ENCODE measurements at places on chromosomes 5 and 9.

DNA sequence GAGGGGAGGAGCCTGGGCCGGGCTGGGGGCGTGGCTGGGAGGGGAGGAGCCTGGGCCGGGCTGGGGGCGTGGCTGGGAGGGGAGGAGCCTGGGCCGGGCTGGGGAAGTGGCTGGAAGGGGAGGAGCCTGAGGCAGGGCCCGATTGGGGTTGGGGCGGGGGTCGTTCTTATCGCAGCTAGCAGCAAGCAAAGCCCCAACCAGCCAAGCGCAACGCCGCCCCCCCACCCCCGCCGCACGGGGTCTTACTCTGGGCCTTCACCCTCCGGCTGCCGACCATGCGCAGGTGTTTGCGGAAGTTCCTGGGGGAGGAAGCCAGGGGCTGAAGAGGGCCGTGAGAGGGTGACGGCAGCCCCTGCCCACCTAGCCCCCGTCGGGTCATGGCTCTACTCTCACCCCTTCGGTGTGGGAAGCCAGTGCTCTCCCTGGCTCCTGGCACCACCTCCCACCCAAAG lies 5.0 kb downstream of the NSMF start:
- DNase-seq: no peak

DNA sequence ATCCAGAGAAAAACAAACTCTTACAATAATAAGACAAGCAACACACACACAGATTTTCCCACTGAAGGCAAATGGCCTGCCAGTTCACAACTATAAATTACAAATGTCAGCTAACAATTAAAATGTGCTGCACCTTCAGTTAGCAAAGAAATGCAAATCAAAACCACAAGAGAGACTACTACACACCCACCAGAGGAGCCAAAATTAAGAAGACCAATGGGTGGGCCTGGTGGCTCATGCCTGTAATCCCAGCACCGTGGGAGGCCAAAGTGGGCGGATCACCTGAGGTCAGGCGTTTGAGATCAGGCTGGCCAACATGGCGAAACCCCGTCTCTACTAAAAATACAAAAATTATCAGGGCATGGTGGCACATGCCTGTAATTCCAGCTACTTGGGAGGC lies 15.1 kb upstream of the IPPK start:
- no peak for DNase-seq

- no peak for DNase-seq
These were observed 61.8 kb downstream of the PRKACG start for GRCh38 chr9:68951879-68952659.

GRCh38 chr9:15724612-15725011 lies 171.8 kb downstream of the CCDC171 start:
- DNase-seq: no peak

DNA sequence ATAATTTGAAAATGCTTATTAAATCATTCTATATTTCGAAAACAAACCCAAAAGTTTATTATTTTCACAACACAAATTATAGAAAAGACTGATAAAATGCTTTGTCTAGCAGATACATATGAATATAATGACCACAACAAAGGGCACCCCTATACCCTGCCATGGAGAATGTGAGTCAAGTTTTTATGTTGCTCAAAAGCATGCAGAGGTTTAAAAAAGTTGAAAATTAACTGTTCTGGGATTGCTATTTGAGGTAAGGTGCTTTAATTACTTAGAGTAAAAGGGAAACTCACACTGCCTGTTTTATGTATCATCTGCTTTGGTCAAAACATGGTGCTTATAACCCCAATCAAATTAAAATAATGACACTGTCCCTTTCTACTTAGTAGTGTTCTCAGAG lies 41.0 kb downstream of the MLANA start:
- DNase-seq: no peak

DNA sequence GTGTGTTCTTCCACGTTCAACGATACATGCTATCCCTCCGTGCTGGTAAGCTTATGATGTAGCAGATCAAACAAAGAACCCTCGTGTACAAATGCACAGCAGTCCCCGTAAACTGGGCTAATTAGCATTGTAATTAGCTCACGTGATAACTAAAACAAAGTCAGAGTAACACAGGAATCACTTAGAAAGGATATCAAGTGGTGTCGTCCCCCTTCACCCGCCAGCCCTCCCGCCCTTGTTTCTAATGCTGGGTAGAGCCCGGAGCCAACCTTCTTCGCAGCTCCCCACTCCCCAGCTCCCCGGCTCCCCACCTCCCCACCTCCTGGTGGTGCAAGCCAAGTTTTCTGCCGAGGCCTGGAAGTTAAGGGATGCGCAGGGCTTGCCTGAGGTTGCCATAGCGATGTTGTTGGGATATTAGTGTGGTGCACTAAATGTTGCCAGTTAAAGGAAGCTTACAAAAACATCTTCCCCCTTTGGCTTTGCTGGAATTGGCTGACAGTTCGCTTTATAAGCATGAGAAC lies 357.9 kb upstream of the CCNH start:
- no peak for DNase-seq

GRCh38 chr9:14057368-14058324 lies 256.3 kb downstream of the NFIB start:
- no peak for DNase-seq

- no peak for DNase-seq
These were observed 6.9 kb upstream of the AJM1 start for GRCh38 chr9:136835162-136835931.

DNA sequence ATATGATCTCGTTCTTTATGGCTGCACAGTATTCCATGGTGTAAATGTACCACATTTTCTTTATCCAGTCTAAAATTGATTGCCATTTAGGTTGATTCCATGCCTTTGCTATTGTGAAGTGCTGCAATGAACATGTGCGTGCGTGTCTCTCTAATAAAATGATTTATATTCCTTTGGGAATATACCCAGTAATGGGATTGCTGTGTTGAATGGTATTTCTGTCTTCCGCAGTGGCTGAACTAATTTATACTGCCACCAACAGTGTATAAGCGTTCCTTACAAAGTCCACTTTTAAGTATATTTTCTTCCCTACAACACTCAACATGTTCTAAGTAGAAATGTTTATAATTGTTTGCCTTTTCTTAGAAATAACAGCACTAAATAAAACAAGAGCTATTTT lies 521.9 kb downstream of the DTWD2 start:
- no peak for DNase-seq

GRCh38 chr9:111187376-111187775 lies 142.6 kb downstream of the OR2K2 start:
- DNase-seq: no peak

- DNase-seq: no peak
These were observed 221.7 kb downstream of the DIRAS2 start for GRCh38 chr9:90420768-90421513.

- DNase-seq: no peak
These were observed 234.0 kb downstream of the KCTD16 start for GRCh38 chr5:144404672-144405071.

GRCh38 chr9:27276193-27277030 lies 20.5 kb downstream of the EQTN start:
- no peak for DNase-seq

DNA sequence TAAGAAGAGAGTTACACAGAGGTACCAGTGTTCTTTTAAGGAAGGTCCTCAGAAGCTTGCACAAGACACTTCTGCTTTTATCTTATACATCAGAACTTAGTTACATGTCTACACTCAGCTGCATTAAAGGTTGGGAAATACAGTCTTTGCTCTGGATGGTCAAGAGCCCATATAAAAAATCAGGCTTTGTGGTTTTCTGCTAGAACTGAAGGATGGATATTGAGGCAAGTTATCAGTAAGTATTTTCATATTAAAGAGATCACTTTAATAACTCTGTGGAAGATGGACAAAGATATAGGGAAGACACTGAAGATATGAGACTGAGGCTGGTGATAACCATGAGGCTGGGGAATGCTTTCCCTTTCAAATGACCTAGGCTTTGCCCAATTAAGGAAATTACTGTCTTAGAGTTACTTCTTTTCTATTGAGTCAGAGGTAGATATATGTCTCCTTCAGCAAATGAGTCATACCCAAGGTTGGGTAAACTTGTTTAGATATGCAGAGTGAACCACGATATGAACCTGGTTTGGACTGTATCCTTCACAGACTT lies 87.0 kb upstream of the TNC start:
- DNase-seq: no peak

DNA sequence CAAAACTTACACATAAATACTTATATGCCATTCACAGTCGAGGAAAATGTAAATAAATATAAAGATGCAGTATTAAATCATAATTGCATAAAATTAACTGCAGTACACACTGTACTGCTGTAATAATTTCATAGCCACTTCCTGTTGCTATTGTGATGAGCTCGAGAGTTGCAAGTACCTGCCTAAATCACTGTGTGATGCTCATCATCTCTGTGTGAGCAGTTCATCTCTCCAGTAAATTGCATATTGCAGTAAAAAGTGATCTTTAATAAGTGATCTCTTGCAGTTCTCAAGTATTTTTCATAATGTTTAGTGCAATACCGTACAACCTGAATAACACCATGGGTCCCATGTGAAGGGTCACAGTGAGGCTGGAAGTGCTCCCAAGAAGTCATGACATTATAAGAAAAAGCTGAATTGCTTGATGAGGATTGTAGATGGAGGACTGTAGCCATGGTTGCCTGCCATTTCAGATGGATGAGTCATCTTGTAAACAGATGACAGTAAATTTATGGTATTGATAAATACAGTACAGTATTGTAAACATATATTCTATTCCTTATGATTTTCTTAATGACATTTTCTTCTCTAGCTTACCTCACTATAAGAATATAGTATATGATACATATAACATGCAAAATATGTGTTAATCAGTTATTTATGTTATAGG lies 34.9 kb downstream of the SYK start:
- no peak for DNase-seq

- no peak for DNase-seq
These were observed 87.0 kb upstream of the SPRY4 start for GRCh38 chr5:142411656-142412425.

DNA sequence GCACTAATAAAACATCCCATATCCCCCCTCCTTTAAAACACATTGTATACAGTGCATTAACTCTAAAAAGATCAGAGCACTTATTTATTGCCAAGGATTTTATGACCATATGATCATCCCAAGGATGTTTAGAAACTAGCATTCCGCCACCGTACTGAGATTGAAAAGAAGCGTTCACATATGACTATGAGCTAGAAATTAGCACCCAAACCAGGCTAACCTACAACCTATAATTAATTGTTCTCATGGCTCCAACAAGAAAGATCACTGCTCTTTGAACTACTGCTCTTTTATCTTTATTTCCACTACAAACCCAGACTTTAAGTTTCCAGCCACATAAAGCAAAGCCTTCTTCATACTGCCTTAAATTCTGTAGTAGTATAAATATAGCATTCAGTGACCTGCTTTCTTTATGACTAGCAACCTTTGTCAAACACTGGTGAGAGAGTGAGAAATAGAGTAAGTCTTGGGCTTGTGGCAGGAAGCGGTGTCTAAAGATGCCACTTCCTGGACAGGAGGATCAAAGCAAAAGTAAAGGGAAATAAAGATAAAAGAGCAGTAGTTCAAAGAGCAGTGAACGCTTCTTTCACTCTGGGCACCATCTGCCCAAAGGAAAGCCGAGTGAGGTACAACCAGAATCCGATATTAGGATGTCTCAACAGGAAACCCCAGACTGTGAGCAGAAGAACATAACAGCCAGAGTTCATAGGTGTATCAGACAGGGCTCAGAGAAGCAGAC lies 151.1 kb upstream of the ERCC6L2 start:
- DNase-seq: peak; percentile 22

Data from stimulated activated CD4-positive, alpha-beta T cell treated with anti-CD3 and anti-CD28 coated beads, Interleukin-1b, Interleukin-23, amount 100 ng/mL, for 4 hours (primary cell).